ENCODE measurements at places on chromosomes 1 and 21.

GRCh38 chr1:198203434-198203833, 46.6 kb downstream of the NEK7 start:
- no peak for DNase-seq

DNA sequence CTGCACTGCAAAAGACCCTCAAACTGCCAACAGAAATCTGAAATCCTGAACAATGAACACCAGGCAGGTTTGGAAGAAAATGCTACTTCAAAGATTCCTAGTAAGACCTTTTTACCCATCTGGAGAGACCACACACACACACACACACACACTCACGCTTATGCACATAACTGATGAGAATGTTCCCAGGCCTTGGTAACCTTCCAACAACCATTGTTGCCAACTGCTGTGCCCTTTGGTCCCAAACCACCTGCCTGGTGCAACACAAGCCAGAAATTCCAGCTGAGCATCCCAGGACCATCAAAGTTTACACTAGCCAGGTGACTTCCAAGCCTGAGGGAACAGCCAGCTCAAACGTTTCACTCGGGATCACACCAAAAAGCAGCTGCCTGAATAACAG, 56.9 kb downstream of the SEC16B start:
- DNase-seq, result no peak

GRCh38 chr1:199298825-199299224, 660.0 kb downstream of the PTPRC start:
- no peak for DNase-seq

DNA sequence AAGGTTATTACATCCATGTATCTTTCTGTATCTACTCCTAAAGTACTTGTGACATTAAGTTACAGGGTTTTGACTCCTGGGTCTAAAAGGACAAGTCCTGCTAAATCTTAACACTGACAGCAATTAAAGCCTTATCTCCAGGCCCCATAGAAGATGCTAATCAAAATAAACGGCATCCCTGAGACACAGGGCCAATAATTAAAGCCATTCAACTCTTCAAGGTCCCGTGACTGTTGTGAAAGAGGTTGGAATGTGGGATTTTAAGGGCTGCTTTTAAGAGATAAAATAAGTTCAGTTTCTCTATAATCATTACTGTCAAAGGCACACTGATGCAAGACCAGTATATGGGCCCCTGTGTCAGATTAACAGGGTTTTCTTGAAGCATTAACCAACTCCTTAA, 8.3 kb downstream of the DNAI4 start:
- DNase-seq, result no peak

- DNase-seq, result no peak
Measured at GRCh38 chr1:209643285-209644020, 8.8 kb downstream of the LAMB3 start.

DNA sequence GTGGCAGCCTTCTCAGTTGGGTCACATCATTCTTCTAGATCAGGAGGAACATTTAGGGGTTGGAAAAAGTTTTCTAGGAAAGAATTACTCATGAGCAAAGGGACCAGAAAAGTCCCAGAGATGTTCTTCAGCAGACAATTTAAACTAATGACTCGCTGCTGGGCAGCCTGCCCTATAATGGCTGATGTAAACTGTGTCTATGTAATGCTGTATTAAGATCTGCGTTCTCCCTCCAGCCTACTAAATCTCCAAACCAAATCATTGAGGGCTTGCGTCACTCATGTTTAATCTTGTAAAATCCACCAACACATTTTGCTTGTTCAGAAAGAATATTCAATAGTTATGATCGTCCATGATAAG, 92.1 kb downstream of the LRRC8C start:
- DNase-seq, result no peak
